T-helper 1 cell (primary cell): ENCODE measurements at places on chromosomes 5 and 9.

DNA sequence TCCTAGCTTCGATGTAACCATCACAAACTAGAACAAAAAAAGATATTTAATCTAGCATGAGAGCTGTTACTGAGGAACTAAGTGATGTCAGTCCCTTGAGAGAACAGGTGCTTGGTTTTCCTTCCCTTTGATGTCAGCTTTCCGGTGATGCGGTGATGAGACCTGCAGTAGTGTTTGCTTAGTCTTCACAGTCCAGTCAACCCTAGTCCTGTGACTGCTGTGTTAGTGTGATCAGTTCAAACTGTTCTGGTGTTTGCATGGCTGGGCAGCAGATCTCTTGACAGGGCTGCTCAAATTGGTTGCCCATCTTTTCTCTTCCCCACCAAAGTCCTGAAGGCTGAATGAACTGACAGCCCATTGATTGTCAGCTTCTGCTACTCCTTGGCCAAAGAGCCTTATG is 608.6 kb upstream of the DAB2 start:
- no peak for DNase-seq

GRCh38 chr5:111142932-111143331 is 50.8 kb downstream of the WDR36 start:
- DNase-seq, result no peak

DNA sequence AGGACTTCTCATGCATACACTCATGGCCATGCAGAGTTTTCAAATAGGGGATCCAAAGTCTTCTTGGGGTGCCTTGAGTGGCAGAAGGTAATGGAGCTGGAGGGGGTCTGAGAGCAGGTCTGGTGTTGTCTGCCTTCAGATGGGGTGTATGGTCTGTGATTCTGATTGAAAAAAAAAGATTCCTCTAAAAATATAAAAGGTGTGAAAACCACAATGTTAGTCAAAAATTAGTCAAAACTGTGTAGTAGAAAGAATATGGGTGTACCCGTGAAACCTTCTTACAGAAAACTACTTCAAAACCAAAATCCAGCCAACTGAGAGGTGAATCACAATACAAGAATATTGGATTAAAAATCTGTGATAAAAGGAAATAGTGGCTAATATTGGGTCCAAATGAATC is 20.1 kb downstream of the DOCK2 start:
- no peak for DNase-seq

GRCh38 chr5:180347702-180348101 is 5.4 kb downstream of the GFPT2 start:
- no peak for DNase-seq

GRCh38 chr5:134724872-134725271 is 13.5 kb upstream of the CAMLG start:
- DNase-seq, result no peak

GRCh38 chr9:20253635-20254034 is 368.7 kb downstream of the MLLT3 start:
- no peak for DNase-seq
